ENCODE measurements at places on chromosomes 1 and 21.

DNA sequence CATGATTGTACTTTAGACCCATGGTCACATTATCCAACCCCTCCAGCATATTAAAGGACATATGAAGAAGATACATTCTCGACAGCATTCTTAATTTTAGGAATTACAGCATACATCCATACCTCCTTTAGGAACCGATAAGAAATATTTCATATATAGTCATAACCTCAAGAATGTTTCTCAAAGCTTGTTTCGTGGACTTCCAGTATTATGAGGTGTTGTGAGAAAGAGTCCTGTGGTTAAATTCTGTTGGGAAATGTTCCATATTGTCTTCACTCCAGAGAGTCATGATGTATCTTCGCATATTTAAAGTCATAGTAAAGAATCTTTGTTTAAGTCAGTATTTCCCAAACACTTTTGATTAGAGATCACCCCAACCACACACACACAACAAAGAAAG, 321.0 kb upstream of the SNX7 start:
- no peak for DNase-seq

DNA sequence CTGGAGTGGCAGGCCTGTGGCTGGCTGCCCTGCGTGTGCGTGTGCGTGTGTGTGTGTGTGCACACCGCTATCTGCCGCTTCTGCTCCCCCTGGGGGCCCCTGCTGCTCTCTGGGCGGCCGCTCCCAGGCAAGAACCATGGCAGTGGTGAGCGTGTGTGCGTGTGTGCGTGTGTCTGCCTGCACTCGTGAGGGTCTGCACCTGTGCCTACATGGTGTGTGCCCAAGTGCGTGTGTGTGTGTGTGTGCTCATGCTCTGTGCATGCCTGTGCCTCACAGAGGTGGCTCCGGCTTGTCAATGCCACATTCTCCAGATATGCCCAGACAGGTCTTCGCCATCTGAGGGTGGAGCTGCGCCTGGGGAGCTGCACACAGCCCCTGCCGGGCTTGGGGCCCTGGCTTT, 18.7 kb upstream of the PEX10 start:
- DNase-seq = no peak

- DNase-seq = no peak
These were observed 239.4 kb upstream of the ST6GALNAC5 start for GRCh38 chr1:76627901-76628300.

DNA sequence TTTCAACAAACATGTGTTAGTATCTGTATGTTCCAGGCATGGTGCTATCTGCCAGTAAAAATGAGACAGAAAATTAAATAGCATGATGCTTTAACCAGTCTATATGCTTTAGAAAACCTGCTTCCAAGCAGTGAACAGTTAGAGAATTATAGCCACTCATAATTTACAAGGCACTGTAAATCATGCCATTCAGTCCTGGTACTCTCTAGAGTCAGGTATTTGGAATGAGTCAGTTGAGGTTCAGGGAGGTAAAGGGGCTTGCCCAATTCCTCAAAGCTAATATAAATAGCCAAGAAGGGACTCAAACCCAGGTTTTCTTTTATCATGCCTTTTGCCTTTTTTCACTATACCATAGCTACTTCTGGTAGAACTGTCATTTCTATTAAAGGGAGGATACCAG, 184.4 kb downstream of the NFIA start:
- no peak for DNase-seq

- DNase-seq = no peak
These were observed 98.1 kb upstream of the NFIA start for GRCh38 chr1:60984062-60984799.

- no peak for DNase-seq
These were observed 16.2 kb downstream of the MASP2 start for GRCh38 chr1:11030865-11031264.

- no peak for DNase-seq
These were observed 120.6 kb downstream of the DNM3 start for GRCh38 chr1:171961861-171962260.

GRCh38 chr1:11474826-11475225, 4.1 kb upstream of the DISP3 start:
- DNase-seq = no peak

DNA sequence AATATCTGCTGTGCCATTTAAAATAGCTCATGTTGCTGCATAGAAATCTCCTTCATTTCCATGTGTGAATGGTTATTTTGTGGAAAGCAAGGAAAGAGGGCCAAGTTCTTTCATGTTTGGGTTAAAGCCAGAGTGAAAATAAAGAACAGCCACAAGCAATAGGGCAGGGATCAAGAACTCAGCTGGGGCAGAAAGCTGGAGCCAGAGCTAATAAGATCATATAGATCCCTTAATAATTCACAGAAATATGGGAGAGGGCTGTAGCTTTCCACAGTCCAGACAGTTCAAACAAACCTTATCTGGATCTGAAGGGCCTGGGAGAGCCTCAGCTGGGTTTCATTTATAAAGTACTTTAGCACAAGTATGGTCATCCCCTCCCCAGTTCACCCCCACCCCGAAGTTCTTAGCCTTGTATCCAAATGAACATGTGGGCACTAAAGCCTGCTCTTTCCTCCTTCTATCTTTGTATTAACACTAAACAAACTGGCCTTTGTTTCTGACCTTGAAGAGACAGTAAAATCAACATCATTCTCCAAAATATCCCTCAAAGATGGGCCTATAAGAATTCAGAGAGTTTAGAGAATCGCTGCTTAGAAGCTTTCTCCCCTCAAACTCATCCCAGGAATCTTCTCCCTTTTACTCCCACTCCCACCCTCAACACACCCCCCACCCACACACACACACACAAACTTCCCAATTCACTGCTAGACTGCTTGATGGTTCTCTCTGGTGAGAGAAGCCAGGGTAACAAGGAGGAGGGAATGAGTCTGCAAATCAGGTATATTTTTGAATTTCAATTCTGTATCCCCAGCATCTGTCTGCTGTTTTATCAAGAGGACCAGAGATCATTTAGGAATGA, 41.7 kb downstream of the UTP25 start:
- DNase-seq = no peak

- DNase-seq = no peak
These were observed 23.2 kb downstream of the CD1D start for GRCh38 chr1:158203693-158204457.

DNA sequence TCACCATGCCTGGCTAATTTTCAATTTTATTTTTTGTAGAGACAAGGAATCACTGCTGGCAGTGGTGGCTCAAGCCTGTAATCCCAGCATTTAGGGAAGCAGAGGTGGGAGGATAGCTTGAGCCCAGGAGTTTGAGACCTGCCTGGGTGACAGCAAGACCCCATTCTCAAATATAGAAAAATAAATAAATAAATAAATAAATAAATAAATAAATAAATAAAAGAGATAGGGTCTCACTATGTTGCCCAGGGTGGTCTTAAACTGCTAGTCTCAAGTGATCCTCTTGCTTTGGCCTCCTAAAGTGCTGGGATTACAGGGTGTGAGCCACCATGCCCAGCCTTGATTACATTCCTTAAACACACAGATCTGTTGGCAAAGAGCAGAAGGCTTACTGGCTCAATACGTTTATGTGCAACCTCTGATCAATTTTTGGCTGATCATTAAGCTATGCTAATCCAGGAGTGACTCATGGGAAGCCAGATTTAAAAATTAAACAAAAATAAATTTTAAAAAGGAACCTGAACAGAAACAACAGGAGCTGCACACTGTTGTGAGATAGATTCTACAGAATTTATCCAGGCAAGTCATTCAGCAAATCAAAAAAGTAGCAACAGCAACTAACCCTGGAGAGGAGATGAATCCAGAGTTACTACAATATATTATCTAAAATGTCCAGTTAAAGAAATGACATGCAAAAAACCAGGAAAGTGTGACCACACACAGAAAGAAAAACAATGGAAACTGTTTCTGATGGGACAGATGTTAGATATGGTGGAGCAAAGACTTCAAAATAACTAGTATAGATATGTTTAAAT, 79.4 kb downstream of the RPE65 start:
- DNase-seq = no peak

DNA sequence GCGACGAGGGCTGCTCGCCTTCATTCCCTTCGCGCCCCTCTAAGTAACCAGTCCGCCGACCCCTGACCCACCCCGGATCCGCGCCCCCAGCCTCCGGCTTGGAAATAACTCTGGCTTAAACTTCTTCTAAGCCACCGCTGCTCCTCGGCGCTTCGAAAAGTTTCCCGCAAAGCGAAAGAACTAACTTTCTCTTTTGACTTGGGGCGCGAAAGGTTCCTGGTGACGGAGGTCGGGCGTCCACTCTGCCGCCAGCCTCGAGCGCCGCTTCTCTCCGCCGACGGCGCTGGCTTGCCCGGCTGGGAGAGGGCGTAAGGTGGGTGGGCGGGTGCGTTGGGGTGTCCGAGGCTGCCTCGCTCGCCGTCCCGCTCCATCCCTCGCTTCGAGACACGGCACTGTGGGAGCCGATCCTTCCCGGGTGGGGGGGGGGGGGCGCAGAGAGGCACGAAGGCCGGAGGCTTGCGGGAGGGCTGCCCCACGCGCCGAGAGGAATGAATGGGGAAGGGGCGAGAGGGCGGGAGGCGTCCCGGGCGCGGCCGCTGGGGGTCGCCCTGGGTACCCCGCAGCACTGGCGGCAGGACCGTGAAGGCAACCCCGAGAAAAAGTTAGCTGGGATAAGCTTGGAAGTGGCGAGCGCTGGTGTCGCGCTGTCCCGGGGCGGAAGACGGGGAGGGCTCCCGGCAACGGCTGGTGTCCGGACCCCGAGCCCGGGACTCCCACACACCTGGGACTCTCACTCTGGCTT, 569 bp downstream of the ATF3 start:
- peak; percentile 21 for DNase-seq

- no peak for DNase-seq
These were observed 25.9 kb downstream of the UBE2U start for GRCh38 chr1:64229307-64229706.

- DNase-seq = no peak
These were observed 378 bp downstream of the ANKRD65 start for GRCh38 chr1:1420654-1421141.

- no peak for DNase-seq
These were observed 4.3 kb upstream of the CPLANE2 start for GRCh38 chr1:16241221-16241708.

- DNase-seq = no peak
These were observed 97.8 kb upstream of the ZC3H11B start for GRCh38 chr1:219710529-219711194.
